ENCODE measurements at places on chromosomes 4 and X.

DNA sequence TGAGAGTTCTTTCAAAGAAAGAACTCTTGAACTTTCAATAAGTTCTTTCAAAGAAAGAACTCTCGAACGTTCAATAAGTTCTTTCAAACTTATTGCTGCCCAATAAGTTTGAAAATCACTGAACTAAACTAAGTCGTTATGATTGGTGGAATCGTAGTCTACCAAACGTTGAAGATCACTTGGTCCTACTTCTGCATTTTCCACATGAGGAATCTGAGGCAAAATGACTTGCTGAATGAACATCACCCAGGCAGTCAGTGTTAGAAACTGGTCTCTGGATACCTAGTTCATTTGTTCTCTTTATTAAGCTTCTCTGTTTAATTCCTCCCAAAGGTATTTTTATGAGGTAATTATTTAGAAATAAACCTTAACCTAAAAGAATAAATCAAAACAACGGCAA, 7.1 kb upstream of the CNOT6L start:
- no peak for DNase-seq

GRCh38 chr4:41144040-41144379, 70.3 kb downstream of the APBB2 start:
- no peak for DNase-seq

DNA sequence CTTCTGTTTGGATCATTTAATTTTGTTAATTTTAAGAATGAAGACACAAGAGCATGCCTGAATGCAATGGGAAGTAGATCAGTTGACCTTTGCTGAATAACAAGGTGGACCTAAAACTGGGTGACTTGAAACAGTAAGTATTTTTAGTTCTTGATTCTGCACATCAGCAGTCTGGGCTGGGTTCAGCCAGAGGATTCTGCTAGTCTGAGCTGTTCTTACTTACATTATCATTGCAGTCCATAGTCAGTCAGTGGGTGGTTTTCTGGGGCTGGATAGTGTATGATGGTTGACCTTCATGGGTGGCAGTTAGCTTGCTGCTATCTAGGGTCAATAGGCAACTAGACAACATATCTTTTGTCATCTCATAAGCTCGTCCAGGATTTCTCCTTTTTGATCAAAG, 91.4 kb downstream of the HS3ST1 start:
- DNase-seq = no peak

DNA sequence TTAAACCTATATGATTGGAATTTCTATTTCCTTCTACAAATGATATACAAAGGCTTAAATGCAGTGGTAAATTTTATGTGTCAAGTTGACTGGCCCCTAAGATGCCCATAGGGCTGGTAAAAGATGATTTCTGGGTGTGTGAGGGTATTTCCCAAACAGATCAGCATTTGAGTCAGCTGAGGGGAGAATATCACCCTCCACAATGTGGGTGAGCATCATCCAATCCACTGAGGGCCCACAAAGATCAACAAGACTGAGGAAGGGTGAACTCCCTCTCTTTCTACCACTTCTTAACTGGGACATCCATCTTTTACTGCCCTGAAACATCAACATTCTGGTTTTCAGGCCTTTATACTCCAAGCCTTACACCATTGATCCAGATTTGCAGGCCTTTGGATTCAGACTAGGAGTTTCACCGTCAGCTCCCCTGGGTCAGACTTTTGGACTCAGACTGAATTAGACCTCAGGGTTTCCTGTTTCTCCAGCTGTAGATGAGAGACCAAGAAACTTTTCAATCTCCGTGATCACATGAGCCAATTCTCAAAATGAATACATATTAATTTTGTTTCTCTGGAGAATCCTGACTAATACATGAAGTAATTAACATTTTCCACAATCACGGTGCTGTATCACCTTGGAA, 1020.7 kb upstream of the SLIT2 start:
- no peak for DNase-seq

GRCh38 chrX:105829011-105829410, 6.7 kb downstream of the NRK start:
- no peak for DNase-seq

- DNase-seq = no peak
Observed at GRCh38 chr4:8591114-8591513, 1.5 kb upstream of the CPZ start.

DNA sequence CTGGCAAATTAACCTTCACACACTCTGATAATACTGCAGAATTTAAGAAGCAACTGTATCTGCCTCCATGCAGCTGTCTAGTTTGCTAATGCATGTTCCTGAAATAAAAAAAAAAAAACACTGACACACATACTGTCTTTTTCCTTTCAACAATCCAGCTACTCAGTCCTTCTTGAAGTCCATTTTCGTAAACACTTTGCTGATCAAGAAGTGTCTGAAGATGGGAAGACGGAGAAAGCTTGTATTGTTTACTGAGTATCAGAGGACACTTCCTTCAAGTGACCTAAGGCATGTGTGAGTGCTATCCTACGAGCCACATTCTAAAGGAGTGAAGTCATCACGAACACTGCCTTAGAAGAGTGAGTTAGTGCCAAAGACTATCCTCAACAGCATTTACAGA, 82.6 kb downstream of the LUZP4 start:
- DNase-seq = no peak

DNA sequence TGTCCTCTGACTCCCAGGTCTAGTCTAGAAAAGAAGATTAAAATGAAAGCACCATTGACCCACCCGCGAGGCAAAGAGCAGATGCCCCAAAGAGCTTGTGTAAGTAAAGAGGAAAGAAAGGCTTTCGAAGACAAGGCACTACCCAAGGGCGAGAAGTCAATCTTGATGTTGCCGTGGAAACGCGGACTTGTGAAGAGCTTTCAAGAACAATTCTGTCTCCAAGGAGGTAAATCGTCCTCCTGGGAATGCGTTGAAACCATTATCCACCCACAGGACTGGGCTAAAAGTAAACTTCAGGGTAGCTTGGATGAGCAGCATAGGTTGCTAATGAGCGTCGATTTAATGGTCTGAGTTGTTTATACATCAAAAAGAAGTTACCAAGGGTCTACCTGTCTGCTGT, 189.3 kb downstream of the DHRSX start:
- no peak for DNase-seq
